ENCODE measurements at places on chromosomes 4 and X.

- no peak for DNase-seq
Measured at GRCh38 chrX:24259544-24260240, 54.2 kb downstream of the SUPT20HL2 start.

DNA sequence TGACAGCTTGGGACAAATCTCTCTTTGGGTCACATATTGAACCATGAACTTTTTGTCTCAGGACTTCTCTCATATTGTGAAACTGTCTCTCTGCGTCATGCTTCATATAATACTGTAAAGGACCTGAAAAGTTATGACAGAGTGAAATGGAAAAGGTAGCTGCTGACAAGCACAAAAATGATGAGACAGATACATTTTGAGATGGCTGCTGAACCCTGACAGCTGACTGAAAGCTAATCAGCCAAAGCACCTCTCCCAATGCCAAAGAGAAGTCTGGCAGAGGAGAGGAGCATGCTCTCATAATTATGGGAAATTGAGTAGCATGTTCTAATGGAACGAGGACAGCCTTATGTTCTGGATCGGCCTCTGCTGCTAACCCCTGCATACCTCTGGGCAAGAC, 873.4 kb upstream of the ADGRL3 start:
- DNase-seq: no peak

GRCh38 chr4:31021008-31021407, 300.8 kb downstream of the PCDH7 start:
- DNase-seq: no peak

DNA sequence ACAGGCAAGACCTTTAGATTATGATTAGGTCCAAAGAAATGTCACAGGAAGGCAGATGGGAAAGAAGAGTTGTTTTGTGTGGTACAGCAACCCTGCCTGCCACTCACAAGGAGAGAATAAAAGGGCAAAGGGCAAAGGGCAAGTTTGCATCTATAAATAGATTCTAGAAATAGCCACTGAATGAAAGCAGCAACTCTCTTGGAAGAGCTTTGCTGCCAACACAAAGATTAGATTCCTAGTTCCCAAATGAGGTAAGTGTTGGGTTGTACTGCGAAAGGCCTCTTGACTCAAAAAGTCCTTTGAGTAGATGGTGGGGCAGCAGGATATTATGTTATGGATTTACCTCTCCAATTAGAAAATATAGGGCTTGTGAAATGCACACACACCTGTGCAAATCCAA, 61.2 kb downstream of the MOSPD2 start:
- no peak for DNase-seq

- no peak for DNase-seq
Measured at GRCh38 chrX:44529310-44529709, 13.3 kb downstream of the FUNDC1 start.

DNA sequence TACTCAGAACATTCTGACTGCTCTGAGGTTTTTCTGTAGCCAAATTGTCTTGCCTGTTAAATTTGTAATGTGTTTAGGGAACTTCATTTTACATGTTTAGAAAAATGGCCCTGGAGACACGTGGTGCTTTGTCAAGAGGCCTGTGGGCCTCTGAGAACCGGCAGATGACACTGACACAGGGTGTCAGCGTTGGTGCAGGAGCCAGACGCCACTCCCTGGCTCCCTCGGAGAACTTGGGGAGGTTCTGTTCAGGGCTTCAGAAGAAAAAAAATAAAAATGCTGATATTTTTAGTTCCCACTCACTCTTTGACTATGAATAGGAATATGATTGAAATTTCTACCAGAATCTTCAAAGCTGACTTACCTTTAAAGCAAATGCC, 190.9 kb upstream of the GATB start:
- no peak for DNase-seq

DNA sequence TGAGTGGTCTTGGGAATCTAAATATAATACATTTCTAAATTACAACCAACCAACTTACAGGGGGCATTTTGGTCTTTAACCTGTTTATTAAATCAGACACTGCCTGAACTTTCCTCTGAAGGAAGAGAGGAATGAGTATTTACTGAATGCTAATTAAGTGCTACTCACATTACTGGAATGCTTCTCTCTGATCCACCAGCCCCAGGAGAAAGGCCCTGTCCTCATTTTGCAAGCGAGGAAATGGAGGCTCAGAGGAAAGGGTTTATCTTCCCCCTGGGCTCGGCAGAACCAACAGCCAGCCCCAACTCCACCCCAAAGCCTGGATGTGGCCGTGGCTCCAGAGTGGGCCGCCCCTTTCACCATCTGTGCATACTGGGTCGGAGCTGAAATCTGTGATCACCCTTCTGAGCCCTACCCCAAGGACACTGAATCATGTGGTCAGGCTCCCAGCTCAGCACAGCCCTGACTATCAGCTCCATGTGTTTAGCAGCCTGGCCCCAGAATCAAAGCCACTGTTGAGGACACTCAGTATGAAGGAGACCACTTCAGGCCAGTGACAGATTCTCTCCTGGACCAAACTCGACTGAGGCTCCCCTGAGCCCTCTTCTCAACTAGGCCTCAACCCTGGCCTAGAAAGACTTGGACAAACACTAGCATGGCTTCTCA, 56.7 kb upstream of the ENPP6 start:
- no peak for DNase-seq

- DNase-seq: no peak
Measured at GRCh38 chrX:139929876-139930275, 3.0 kb downstream of the ATP11C start.

DNA sequence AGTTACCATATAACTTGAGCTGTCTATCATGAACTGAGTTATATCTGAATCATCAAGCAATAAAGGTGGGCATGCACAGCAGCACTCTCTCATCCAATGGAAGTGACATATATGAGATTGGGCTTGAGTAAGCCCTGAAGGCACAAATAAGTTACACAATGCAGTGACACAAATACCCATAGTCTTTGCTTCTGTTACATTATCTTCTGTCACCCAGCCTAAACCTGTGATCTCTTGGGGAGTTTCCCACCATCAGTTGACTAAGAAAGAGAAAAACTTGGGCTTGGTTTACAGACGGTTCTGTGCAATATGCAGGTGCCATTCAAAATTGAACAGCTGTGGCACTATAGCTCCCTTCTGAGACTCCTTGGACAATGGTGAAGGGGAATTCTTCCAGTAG, 138.8 kb upstream of the IL15 start:
- no peak for DNase-seq

DNA sequence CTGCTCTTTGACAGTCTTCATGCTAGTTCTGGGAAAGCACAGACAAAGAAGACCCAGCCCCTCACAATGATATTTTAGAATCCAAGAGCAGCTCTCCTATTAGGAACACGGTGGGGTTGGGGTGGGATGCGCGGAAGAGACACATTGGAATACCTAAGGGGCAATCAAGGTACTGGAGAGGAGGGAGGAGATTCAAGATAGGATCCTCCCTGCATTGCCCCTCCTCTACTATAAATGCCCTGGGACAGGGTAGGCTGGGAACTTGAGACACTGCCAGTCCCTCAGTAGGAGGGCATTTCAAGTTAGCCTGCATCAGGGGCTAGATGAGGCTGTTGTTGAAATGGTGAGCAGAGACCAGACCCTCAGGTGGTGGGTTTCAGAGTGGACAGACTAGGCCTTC, 5.1 kb downstream of the MAGEB17 start:
- DNase-seq: no peak

GRCh38 chrX:55213381-55213780, 6.8 kb upstream of the PAGE5 start:
- DNase-seq: no peak

GRCh38 chrX:124902953-124903352, 416.7 kb upstream of the TEX13C start:
- DNase-seq: no peak

GRCh38 chr4:53697016-53697685, 105.9 kb upstream of the LNX1 start:
- no peak for DNase-seq

GRCh38 chr4:157128395-157128794, 52.4 kb downstream of the GLRB start:
- DNase-seq: no peak

- no peak for DNase-seq
Measured at GRCh38 chrX:132908891-132909290, 49.5 kb downstream of the HS6ST2 start.

GRCh38 chrX:83593634-83594294, 85.7 kb downstream of the POU3F4 start:
- DNase-seq: no peak

DNA sequence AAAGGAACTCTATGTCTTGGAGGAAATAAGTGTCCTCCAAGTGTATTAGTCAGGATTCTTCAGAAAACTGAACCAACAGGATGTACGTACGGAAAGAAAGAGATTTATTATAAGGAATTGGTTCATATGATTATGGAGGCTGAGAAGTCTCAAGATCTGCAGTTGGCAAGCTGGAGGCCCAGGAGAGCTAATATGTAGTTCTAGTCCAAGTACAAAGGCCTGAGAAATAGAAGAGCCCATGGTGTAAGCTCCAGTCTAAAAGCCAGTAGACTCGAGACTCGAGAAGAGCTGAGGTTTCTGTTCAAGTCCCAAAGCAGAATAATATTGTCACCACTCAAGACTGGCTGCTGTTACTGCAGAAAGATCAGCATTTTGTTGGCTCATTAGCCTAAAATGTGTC, 65.3 kb upstream of the EFNB1 start:
- no peak for DNase-seq

GRCh38 chrX:71366674-71367256, 608 bp downstream of the TAF1 start:
- DNase-seq: no peak

GRCh38 chrX:45710081-45710801, 509.6 kb upstream of the DIPK2B start:
- DNase-seq: no peak

DNA sequence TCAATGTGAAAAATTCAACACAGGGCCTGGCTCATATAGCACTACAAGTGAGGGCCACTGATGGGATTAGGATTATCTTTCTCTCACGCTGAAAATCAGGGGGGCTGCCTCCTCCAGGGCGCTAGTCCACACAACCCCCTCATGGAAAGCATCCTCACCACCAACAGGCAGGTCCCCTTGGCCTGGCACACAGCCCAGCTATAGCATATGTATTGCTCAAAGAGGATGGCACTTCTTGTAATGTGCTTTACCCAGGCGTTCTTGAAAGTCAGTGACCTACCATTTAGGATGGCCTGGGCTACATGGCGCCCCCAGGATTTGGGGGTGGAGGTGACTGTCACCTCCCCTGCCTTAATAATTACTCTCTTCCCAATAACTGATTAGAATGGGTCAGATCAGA, 71.0 kb upstream of the LSM6 start:
- DNase-seq: no peak

- DNase-seq: no peak
Measured at GRCh38 chr4:56389558-56389957, 2.3 kb upstream of the AASDH start.

GRCh38 chr4:57114973-57115372, 4.8 kb upstream of the IGFBP7 start:
- DNase-seq: no peak

GRCh38 chr4:80138551-80139538, 58.5 kb upstream of the PRDM8 start:
- DNase-seq: no peak

DNA sequence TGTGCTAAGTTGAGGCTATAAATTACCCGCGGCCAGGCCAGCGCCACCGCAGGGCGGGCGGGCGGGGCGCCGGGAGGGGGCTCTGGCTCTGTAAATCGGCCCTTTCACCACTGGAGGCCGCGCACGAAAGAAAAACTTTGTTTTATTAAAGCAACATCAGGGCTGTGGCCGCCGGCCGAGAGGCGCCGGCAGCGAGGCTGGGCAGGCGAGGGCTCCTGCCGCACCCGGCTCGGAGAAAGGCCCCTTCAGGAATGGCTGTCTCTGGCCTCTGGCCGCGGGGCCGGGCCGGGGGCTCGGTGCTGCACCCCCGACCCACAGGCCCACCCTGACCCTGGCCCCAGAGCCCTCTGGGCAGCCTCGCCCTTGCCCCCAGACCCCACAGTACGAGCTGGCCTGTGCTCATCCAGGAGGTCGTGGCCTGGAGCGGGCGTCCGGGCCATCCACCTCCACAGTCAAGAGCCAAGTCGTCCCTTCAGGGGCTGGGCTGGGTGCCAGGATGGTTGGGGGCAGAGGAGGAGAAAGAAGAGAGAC, 29.5 kb upstream of the FGFR3 start:
- no peak for DNase-seq

GRCh38 chrX:10797466-10797865, 177.1 kb upstream of the MID1 start:
- no peak for DNase-seq

DNA sequence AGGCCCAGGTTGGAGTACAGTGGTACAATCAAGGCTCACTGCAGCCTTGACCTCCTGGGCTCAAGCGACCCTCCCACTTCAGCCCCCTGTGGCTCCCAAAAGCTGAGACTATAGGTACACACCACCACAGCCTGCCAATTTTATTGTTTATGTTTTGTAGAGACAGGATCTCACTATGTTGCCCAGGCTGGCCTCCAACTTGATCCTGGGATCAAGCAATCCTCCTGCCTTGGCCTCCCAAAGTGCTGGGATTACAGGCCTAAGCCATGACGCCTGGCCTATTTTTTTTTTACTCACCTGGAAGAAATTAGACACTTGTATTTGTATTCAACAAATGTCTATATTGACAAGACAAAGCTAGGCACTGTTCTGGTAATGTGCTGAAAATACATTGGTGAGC, 25.1 kb downstream of the FAM156A start:
- DNase-seq: no peak

DNA sequence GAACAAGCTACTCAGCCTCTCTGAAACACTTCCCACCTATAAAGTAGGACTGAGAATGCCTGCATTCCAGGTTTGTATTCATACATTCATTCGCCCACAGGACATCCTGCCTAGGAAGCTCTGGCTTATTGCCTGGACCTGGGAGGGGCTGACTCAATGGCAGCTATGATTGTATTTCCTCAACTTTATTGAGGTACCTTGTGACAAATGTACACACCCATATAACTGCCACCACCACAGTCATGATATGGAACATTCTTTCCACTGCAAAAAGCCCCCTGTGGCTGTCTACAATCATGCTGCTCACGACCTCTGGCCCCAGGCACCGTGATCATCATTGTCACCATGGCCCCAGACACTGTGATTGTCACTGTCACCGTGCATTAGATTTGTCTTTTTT, 68.3 kb downstream of the ABLIM2 start:
- no peak for DNase-seq

- DNase-seq: no peak
Measured at GRCh38 chrX:32289356-32289755, 922.0 kb downstream of the DMD start.

- no peak for DNase-seq
Measured at GRCh38 chr4:94000559-94000958, 172.0 kb downstream of the ATOH1 start.

DNA sequence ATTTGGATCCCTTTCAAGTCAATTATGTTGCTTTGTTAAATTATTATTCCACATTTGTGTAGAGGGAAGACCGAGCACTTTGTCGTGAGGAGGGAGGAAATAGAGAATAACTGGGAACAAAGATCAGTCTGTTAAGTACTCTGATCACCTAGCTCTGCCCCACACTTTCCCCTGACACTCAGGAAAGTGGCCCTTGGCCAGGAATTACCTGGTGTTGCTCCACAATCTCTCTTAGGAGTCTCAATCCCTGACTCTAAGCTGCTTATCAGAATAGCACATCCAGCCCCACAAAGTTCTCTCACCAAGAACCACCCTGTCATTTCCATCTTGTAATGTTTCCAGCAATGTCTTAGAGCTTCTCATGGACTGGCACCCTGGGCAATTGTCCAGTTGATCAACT, 83.8 kb upstream of the BMPR1B start:
- DNase-seq: no peak

Data from omental fat pad (tissue), 4 donors.